T-helper 1 cell (primary cell): ENCODE measurements at places on chromosomes 16 and 17.

- DNase-seq = peak; percentile 83
These were observed 6.1 kb downstream of the GJD3 start for GRCh38 chr17:40358323-40359038.

- DNase-seq = no peak
These were observed 6.3 kb downstream of the CLUH start for GRCh38 chr17:2705263-2705662.

GRCh38 chr17:76123749-76124581, 17.1 kb downstream of the FOXJ1 start:
- no peak for DNase-seq

- DNase-seq = peak; percentile 79
These were observed at the start of gene UNC119 for GRCh38 chr17:28552176-28552999. UNC119 (minus strand) TSS chr17:28552624; CDS start chr17:28552557, 67 bp downstream.

DNA sequence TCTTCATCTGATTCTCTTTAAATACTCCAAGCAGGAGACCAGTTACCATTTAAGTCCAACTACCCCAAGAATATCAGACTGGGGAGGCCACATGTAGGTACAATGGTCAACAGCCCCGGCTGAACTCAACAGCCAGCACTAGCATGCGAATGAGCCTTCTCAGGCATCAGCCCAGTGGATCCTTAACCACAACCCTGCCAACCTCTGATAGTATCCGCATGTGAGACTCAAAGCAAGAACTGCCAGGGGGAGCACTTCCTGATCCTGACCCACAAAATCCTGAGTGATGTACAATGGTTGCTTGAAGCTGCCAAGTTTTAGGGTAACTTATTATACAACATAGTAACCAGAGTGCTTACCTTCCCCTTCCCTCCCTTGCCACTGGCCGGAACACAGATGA, 4.0 kb downstream of the PYY start:
- DNase-seq = no peak

DNA sequence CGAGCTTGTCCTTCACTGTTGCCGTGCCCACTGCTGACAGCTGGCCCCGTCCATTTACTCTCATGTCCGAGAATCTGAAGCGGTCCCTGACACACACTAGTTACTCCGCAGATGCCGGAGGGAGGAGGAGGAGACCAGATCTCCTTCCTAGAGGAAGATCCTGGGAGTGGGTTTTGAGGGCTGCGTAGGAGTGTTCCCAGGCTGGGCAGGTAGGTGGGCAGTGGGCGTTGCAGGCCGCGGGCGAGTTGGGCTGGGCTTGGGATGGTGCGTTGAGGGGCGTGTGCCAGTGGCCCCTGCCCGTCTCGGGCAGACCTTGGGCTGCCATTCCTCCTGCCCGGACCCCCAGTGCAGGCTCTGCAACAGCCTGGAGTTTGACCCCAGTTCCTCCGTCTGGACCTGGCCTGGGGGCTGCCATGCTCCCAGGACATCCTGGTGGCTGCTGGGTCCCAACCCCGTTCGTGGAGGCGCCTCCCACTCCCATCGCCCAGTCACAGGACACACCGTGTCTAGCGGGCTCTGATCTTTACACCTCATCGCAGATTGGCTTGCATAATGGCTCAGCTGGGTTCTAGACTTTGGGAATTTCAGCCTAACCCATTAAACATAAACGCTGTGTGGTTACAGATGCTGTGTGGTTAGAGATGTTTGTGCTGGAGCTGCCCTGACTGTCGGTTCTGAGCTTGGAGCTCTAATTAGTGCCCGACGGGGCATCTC, 22.8 kb downstream of the CACNA1H start:
- DNase-seq = no peak

DNA sequence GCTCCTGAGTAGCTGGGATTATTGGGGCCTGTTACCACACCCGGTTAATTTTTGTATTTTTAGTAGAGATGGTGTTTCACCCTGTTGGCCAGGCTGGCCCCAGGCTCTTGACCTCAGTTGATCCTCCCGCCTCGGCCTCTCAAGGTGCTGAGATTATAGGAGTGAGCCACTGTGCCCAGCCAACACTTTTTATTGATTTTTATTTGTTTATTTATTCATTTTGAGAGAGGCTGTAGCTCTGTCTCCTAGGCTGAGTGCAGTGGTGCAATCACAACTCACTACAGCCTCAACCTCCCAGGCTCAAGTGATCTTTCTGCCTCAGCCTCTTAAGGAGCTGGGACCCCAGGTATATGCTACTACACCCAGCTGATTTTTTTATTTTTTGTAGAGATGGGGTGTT, 54.7 kb downstream of the TNRC6A start:
- DNase-seq = no peak

GRCh38 chr17:19904924-19905323, 37.2 kb upstream of the ULK2 start:
- no peak for DNase-seq

- DNase-seq = no peak
These were observed 20.2 kb downstream of the NGFR start for GRCh38 chr17:49515196-49515770.

DNA sequence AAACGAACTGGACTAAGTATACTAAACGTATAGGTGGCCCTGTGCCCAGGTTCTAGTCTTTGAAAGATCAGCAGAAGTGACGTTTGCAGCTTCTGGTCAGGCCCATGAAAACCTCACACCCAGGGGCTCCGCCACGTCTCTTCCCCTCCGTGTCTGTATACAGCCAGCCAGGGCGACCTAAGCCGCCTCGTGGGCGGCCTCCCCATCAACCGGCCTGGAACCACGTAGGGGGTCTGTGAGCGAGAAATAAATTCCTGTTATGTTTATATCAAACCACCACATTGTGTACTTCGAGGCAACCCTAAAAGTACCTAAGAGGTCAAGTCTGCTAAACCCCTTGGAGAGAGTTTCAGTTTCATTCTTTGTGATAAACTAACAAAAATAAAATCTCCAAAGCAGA, 6.8 kb downstream of the TK1 start:
- no peak for DNase-seq

GRCh38 chr16:67667453-67667816, 821 bp downstream of the C16orf86 start:
- DNase-seq = no peak

GRCh38 chr16:19232988-19233387, 52.5 kb upstream of the CLEC19A start:
- no peak for DNase-seq

GRCh38 chr17:76830987-76831715, 37.1 kb upstream of the MGAT5B start:
- no peak for DNase-seq

GRCh38 chr16:78443542-78444364, 344.3 kb downstream of the WWOX start:
- no peak for DNase-seq

DNA sequence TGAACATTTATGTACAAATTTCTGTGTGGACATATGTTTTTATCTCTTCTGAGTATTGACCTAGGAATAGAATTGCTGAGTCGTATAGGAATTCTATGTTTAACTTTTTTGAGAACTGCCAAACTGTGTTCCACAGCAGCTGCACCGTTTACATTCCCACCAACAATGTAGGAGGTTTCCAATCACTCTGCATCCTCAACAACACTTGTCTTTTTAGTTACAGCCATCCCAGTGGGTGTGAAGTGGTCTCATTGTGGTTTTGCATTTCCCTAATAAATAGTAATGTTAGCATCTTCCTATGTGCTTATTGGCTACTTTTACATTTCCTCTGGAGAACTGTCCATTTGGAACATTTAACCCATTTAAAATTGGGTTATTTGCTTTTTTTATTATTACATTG, 36.6 kb upstream of the NACA2 start:
- DNase-seq = no peak

DNA sequence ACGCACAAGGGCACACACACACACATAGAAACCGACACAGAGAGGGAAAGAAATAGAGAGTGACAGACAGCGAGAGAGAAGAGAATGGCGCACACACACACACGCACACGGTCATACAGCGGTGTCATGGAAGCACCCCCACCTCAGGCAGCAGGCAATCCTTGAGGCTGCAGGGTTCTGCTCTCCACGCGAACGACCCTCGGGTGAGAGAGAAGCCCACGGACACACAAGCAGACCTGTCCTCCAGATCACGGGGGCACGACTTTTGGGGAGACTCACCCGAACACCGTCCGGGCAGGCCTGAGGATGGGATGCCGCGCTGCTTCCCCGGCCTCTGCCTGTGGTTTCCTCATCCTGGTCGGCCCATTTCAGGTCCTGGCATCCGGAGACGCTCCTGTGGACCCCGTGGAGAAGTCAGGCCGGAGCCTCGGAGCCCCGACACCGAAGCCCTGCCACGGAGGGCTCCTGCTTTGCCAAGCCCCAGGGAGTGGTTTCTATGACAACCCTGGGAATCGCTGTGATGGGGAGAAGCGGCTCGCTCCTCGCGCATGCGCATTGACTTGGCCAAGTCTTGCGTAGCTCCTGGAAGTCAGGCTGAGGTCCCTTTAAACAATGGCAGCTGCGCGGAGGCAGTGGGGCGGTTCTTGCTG, 118.2 kb upstream of the KCNJ18 start:
- peak; percentile 36 for DNase-seq

- no peak for DNase-seq
These were observed 23.0 kb downstream of the DNAH2 start for GRCh38 chr17:7740481-7741001.

GRCh38 chr17:82006468-82007227, 16.0 kb downstream of the CENPX start:
- no peak for DNase-seq

DNA sequence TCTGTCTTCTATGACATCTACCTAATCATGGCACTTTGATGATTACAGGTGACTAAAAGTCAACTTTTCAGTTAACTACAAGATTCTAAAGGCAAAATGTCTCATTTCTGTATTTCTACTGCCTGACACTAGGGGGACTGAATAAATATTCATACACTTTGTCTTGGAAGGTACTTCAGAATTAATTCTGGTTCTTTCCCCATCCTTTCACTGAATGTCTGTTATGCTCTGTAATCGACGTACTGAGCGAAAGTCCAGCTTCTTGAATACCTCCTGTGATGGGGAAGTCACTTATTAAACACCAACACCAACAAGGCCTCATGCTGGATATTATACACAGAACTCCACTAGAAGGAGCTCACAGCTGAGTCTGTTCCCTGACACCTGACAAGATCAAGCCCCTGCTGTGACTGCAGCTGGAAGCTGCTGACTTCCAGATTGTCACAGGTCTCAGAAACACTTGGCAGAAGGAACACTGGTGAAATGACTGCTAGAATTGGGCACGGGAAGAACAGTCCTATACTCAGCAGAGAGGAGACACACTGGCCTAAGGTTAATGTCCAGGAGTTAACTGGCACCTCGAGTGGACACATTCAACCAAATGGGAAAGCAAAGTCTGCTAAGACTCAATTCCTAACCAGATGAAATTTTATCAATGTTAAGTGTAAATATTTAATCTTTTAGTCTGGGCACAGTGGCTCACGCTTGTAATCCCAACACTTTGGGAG, 31.9 kb downstream of the CMC2 start:
- no peak for DNase-seq

- no peak for DNase-seq
These were observed 6.7 kb downstream of the SDR42E1 start for GRCh38 chr16:82004601-82005000.

DNA sequence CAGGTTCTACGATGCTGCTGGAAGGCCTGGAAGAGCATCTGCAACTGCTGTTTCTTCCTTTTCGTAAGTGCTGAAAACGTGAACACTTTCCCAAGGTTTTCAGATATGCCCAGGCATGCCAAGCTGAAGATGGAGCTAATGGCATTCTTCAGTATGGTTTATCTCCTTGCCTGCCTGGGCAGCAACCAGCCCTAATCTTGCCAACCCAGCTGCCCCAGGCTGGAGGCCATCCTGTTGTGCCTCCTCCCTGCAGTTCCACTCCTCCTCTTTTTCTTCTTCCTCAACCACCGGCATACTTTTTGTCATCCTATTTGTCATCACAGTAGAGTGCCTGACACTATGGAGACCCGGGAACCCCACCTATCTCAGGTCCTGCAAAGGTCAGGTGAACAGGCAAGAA, 1849.3 kb downstream of the TP53TG3F start:
- DNase-seq = no peak

DNA sequence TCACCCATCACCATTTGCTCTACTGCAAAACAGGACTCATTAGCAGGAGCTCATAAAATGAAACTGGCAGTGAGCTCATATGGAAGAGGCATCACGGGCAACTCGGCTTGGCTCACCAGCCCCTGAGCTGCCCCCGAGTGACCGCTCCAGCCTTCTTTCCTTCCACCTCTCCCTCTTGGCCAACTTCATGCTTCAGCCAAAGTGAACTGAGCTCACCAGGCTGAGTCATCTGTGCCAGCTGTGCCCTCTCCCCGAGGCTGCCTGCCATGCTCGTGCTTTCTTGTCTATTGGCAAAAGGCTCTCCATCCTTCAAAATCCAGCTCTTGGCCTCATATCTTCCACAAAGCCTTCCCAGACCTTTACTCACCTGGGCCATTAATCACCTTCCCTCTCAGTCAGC, 391.4 kb downstream of the WWOX start:
- DNase-seq = no peak

GRCh38 chr17:36506831-36507230, 20.4 kb downstream of the ZNHIT3 start:
- DNase-seq = no peak

GRCh38 chr17:77749989-77750388, 208.5 kb upstream of the TNRC6C start:
- DNase-seq = no peak

- no peak for DNase-seq
These were observed 22.1 kb downstream of the VAC14 start for GRCh38 chr16:70778901-70779309.

DNA sequence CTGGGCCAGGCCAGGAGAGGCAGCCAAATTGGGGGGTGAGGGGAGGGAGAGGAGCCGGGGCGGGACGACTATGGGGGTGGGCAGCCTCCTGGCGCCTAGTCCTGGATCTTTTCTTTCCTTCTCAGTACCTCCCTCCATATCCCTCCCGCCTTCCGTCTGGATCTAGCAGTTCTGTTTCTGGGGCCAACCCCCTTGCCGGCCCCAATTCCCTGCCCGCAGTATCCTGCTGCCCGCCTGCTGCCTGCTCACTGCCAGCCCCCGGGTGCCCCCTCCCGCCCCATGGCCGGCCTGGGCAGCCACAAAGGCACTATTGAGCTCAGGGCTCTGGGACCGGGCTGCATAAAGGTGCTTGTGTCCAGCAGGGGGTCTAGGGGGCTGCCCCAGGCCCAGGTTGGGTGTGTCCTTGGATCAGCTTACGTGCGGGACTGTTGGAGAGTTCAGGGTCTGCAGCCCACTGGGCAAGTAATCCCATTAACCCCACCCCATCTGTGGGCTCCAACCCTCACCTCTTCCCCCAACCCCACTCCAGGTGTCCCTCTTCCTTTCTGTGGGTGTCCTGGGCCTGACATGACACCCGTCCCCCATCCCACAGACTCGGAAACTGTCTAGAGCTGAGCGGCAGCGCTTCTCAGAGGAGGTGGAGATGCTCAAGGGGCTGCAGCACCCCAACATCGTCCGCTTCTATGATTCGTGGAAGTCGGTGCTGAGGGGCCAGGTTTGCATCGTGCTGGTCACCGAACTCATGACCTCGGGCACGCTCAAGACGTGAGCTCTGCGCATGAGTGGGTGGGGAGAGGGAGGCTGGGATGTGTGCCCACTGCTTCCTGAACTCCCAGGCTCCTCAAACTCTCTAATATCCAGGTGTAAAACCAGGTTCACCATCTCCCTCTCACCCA, 2.0 kb downstream of the WNK4 start:
- DNase-seq = no peak

GRCh38 chr16:56777482-56777881, 47.6 kb downstream of the NUP93 start:
- DNase-seq = no peak
